ENCODE measurements at places on chromosomes 6 and 20.
A peak's percentile ranks its signal among the peaks of the same experiment; 100 is the strongest.

DNA sequence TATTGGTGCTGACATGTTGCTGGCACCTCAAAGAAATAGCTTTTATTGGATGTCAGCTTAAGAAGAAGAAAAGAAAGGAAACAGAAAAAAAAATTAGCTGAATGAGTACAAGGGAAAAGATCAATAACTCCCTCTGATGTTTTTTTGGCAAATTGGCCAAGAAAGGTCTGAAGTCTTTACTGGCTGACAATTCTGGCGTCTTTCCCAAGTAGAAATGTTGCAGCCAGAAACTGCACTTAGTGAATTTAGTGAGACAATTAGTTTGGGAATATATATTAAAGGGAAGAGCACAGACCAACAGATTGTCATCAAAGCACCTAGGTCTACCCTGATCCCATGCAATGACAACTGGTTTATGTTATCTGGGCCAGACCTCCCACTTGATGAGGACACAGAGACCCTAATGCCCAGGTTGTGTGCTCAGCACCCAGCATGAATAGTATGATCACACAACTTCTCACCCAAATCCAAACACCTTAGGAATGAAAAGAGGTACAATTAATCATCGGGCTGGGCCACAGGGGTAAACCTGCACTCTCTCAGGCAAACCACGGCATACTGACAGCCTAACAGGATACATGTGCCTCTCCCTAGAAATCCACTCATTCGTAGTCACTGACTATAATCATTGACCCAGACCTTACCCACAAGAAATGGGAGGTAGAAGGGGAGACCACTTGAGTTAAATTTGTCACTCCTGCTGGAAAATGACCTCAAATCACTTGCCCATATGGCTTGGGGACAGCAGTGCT, 612.3 kb upstream of the ARID1B start:
- DNase-seq: no peak

DNA sequence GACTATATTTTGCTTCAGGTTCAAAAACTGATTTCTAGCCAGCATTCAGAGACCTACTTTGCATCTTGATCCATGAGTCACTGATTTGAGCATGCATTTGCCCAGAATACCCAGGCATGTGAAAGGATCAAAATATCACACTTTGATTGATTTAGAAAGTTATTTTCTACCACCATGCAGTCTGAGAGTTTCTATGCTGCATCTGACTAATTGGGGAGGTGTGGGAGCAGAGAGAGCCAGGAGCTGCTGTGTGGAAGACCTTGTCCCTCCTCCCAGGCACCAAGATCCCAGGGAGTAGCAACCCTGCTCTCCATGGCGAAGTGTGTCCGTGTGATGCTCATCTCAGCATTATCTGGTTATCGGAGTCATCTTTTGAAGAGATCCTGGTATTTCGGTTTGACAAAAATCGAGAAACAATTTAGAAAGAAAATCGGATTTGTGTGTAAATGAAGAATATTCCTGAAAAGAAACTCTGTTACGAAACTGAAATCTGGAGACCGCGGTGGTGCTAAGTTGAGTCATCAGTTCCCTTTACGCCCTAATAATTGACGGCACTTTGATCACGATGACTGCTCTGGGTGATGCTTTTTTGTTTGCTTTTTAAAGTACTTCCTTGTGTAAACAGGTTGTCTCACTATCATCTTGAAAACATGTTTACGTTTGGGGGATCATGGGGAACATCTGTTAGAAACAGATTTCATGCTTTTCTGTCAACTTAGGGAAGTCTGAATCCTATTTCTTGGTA, 193.4 kb downstream of the BACH2 start:
- no peak for DNase-seq

GRCh38 chr6:25503686-25504085, 148.3 kb upstream of the SCGN start:
- no peak for DNase-seq

DNA sequence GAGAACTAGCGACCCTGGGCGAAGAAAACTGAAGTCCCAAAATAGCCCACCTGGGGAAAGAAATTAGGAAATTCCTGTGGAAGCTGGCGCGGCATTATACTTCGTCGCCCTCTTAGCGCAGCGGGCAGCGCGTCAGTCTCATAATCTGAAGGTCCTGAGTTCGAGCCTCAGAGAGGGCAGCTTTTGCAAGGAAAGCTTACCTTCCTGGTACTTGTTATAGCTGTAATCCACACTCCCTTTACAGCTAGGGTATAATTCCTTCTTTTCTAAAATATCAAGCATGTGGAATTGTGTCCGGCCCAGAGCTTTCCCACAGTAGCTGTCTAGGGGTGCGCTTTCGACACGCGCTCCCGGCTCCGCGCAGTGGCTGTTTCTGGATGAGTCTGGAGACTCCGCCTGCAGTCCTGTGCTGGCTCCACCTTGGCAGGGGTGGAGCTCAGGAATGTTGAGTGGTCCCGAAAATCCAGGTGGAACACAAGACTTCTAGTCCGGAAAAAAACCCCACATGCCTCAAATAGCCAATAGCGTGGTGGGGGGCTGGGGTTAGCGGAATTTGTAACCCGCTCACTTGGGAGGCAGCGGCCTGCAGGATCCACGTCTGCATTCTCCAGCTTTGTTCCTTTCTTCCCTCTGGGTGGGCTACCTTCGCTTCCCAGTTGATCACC, 83.7 kb upstream of the ZNF322 start:
- DNase-seq: no peak

GRCh38 chr20:2089447-2089846, 12.2 kb upstream of the STK35 start:
- no peak for DNase-seq

DNA sequence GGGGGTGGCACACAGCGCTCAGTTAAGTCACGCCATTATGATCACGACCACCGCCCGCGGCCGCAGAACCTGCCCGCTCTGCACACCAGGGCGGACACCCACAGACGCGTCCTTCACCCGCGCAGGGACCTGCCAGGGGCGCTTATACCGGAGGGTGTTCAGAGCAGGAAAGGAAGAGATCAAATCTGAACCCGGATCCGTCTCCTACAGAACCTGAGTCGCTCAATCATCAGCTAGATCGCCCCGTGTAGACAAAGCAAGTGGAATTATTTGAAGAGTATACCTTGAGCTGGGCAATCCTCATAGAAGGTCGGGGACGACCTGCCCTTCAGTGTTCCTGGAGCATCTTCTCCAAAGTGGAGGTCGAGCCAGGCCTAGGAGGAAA, 14.4 kb upstream of the ZNF217 start:
- DNase-seq: no peak

- no peak for DNase-seq
These were observed 300.9 kb downstream of the LAMA2 start for GRCh38 chr6:129183681-129184301.

DNA sequence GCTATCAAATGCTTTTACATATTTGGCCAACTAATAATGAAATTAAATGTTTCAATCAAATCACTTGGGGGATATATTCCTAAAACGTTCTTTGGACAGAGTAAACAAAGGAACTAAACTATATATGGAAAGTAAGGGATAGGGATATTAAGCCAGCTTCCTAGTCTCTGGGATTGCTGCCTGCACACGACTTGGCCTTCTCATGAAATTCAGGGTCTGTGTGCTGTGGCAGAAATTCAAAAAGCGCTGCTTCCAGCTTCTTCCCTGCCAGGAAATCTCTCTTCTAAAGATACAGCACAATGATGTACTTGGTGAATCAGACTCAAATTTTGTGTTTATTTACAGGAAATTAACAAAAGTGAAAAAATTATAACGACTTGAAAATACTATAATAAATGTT, 206.3 kb upstream of the RAB32 start:
- no peak for DNase-seq

DNA sequence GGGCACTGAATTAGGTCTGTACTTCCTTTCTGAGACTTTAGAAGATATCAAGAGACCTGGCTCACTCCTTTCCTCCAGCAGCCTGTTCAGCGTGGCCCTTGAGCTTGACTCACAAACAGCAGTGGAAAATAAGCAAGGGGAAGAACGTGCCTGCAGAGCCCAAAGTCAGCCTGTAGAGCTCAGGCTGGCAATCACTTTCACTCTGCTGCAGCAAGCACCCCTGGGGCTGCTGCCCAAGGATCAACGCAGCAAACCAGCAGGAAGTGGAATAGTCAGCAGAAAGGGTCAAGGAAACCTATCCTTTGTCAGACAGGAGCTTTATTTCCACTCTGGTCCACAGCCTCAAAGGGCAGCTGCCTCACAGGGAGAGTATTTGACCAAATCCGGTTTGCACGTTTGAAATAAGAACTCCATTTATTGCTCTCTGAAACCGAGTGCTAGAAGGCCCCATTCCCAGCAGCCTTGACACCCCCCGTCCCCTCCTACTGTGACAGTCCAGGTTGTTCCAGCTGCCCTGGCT, 77.4 kb downstream of the PRDM1 start:
- no peak for DNase-seq

- no peak for DNase-seq
These were observed 9.5 kb downstream of the CDC5L start for GRCh38 chr6:44396968-44397367.

- no peak for DNase-seq
These were observed 313.1 kb downstream of the TAF4 start for GRCh38 chr20:61752576-61752975.

DNA sequence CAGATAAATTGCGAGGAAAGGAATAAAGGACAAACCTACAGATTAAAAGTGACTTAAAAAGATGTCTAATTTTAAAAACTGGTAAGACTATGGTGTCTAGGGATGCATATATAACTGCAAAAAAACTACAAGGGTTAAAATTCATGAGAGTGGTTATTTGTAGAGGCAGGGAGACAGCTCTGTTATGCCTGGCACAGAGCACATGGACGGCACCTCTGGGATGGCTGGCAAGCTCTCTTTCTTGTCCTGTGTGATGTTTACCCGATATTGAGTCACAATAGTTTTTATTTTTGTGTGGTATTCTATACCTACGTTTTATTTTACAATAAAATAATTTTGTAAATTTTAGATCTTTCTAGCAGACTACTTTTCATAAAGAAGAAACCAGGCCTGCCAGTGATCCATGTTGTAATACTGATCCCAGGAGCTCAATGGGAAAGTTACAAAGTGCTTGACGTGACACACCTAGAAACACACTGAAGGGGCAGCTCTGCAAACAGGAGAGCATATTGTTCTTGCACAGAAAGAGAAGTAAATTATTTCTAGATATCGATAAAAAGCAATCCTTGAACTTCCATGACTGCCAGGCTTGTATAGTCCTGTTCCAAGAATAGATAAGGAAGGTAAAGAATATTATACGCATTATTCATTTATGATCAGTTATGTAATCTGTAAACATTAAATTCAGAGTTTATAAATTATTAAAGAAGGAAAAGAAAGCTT, 290.0 kb downstream of the PTPRK start:
- DNase-seq: no peak

- DNase-seq: no peak
These were observed 385.7 kb upstream of the MMS22L start for GRCh38 chr6:97668716-97669115.

DNA sequence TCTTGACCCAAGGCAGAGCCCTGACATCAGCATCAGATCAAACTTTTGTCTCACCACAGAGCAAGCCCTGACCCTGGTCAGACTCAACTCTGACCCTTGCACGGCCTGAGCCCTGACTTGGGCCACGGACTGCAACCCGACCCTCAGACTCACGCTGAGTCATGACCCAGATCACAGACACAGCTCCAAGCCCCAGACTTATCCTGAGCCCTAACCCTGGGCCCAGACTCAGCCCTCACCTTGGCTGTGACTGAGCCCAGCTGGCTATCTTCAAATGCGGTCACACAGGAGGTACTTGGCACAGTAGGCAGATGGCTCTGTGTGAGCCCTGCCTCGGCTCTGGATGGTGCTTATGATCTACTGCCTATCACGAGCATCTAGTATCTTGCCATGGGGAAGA, 602.3 kb downstream of the PTPRT start:
- no peak for DNase-seq

GRCh38 chr6:168577496-168577895, 136.5 kb downstream of the SMOC2 start:
- DNase-seq: no peak

DNA sequence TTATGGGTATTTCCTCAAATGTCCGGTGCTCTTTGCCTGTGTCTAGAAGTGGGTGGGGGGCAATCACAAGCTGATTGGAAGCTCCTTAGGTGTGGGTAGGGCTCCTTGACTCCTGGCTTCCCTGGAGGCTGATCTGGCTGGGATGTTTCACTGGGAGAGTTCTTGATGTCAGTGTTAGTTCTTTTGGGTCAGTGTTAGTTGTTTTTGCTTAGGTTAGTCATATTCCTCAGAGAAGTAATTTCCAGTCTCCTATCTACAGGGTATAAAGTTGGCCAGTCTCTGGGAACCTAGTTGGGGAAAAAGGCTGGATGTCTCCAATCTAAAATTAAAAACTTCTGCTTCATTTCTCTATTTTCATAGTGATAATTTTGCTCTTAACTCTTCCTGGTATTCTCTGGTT, 23.6 kb downstream of the CDC5L start:
- DNase-seq: no peak

- DNase-seq: no peak
These were observed 706.2 kb downstream of the EYS start for GRCh38 chr6:65000815-65001214.

- DNase-seq: peak; percentile 58
These were observed 11.2 kb upstream of the MRPS18A start for GRCh38 chr6:43698584-43699349.

DNA sequence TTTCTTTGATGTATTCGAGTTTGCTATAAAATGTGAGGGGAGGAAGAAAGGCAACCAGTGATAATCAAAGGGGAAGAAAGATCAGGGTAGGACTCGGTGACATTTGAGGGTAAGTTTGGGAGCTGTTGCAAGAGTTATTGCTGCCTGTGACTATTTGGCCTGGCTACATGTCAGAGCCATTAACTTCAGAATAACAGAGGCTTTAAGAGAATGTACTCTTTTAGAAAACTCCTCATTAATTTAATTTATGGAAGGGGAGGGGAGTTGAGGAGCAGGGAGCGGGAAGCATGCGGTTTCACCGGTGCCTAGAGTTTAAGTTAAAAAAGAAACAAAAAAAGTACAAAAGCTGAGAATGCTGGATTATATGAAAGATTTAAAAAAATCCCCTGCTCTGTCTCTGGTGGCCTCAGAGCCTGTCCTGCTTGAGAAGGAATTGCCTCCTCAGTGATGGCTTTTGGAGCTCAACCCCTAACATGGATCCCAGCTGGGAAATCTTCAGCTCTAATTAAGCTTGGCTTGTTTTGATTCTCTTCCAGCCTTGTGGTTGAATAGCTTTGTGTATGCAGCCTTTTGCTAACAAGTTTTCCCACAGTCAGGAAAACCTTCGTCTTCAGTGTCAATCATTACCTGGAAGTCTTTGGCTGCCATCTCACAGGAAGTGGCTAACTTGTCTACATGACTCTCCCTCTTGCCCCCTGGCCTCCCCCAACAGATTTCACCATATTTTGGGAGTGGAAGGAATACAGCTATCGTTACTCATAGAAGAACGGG, 238.2 kb downstream of the SOX4 start:
- no peak for DNase-seq

Measured in glomerular endothelial cell (primary cell).